CD4-positive, alpha-beta T cell treated with Interleukin-17A for 1 hour (primary cell): ENCODE measurements at places on chromosomes 3 and 15.

GRCh38 chr3:151199554-151200438 lies 3.2 kb downstream of the GPR171 start:
- peak; percentile 36 for DNase-seq

DNA sequence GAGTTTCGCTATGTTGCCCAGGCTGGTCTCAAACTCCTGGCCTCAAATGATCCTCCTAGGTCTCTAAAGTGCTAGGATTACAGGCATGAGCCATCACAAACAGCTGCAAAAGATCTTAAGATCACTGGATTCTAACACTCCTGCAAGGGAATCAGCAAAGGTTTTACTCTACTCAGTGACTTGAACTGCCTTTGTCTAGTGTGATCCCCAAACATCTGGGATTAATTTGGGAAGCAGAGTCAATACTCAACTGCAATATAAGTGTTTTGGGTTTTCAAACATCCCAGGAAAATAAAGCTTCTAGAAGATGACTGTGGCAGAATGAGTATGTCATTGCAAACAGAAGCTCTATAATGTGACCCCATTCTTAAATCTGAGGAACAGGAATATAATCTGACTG lies 7.2 kb downstream of the SPG21 start:
- DNase-seq = no peak

DNA sequence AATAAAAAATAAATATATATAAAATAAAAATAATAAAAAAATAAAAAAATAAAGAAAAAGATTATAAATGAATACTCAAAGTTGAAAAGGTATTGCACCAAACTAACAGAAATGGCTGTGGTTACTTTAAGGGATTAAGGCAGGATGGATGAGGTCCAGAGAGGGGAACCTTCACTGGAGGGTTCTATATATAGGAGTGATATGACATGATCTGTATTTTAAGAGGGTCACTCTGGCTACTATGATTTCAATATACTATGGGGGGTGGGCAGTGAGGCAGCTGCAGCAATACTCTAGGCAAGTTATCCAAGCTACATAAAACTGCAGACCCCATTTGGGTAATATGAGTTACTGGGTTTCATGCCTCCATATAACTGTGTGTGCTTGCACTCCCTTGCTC lies 24.6 kb downstream of the ACAD11 start:
- no peak for DNase-seq

GRCh38 chr15:55789066-55789660 lies 46.2 kb upstream of the PRTG start:
- peak; percentile 45 for DNase-seq

DNA sequence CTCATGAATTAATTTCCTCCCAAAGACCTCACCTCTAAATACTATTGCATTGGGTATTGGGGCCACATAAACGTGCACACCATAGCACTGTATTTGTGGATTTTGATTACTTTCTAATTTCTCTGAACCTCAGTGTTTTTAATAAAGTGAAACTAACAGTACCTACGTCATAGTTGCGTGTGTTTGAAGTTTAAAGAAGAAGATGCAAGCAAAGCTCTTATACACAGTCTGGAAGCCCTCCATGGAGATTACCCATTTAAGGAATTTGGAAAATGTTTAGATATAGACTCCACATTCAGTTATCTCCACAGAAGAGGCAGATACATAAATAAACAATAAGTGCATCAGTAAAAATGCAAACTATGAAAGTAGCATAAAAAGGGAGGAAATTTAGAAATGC lies 581.1 kb upstream of the GBE1 start:
- no peak for DNase-seq

- no peak for DNase-seq
Measured at GRCh38 chr3:11211531-11212298, 57.4 kb downstream of the HRH1 start.

GRCh38 chr3:37163262-37164015 lies 10.9 kb downstream of the LRRFIP2 start:
- no peak for DNase-seq
